ENCODE measurements at places on chromosomes 11 and 22.

DNA sequence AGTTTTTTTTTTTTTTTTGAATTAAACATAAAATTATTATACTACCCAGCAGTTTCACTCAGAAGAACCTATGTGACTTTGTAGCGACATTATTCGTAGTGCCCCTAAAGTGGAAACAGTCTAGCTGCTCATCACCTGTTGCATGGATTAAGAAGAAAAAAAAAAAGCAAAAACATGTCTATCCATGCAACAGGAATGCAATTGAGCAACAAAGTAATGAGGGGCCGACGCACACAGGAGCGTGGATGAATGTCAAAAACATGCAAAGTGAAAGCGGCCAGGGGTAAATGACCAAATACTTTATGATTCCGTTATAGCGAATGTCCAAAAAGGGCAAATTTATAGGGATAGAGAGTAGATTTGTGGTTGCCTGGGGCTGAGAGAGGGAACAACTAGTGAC, 16.3 kb downstream of the MYO18B start:
- DNase-seq: no peak

DNA sequence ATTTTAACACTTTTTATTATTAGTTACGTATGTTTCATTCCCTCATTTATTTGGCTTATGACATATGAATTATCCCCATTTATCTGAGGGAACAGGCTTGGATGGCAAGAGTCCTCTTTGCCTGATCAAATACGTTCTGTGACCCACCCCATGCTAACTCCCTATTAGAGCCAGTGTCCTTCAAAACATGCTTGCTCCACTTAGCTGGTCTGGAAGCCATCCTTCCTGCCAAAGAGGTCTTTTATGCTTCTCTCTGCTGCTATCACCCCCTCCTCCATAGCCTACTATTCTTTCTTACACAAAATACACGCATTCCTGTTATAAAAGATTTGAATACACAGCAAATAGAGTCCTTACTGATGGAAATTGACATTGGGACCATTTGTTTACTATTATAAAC, 6.4 kb downstream of the COA4 start:
- DNase-seq: no peak

DNA sequence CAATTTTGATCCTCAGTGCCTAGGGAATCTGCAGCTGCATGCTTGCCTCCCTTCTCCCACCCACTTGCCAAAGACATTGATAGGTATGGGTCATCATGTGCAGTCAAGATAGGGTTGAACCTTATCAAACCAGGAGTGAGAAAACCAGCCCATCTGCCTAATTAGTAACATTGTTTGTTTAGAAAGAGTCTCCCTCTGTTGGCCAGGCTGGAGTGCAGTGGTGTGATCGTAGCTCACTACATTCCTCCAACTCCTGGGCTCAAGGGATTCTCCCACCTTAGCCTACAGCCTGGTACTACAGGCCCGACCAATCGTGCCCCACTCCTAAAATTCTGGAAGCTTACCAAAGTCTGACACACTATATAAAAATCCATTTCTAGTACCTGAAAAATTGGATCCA, 4.6 kb downstream of the C11orf71 start:
- DNase-seq: no peak

- no peak for DNase-seq
Observed at GRCh38 chr22:37225481-37225880, 13.2 kb upstream of the SSTR3 start.

DNA sequence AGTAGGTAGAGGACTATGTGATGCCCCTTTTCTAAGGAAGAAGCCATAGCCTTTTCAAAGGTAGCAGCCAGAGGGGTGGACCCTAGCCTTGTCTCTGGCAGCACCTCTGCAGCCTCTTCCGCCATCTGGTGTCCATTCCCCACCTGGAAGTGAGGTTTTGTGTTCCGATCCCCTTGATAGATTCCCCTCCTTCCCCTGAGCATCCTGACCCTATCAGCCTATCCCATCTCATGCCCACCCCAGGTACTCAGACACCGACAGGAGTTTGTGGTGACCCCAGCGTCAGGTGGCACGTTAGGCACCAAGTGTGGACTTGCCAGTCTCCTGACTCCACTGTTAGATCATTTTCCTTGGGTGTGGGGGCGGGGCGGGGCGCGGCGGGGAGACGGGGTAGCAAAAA, 398 bp upstream of the FAM89B start:
- no peak for DNase-seq

All from fibroblast of skin of left biceps (primary cell).